ENCODE measurements at places on chromosomes 3 and 15.
A peak's percentile ranks its signal among the peaks of the same experiment; 100 is the strongest.

DNA sequence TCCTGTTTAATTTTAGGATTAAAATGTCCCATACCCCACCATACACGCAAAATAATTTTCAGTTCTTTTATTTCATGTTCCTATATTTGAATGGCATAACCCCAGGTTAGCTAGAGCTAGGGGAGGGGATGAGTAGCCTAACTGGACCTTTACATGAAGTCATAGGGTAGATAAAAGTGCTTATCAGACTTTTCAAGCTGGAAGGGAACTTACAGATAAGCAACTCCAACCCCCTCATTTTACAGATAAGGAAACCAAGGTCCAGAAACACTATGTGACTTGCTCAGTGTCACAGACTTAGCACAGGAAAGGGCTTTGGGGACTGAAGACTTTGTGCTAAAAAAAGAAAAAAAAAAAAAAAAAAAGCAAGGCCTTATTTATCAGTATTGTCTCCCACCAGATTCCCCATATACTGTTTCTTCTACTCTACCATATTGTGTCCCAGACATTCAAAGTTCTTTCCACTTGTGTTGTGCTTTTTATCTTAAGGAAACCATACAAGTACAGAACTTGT is 10.6 kb upstream of the TNIK start:
- DNase-seq = no peak

GRCh38 chr15:57686657-57687056 is 19.9 kb upstream of the POLR2M start:
- DNase-seq = no peak

- DNase-seq = no peak
These were observed 450.7 kb downstream of the NSUN3 start for GRCh38 chr3:94513600-94513999.

DNA sequence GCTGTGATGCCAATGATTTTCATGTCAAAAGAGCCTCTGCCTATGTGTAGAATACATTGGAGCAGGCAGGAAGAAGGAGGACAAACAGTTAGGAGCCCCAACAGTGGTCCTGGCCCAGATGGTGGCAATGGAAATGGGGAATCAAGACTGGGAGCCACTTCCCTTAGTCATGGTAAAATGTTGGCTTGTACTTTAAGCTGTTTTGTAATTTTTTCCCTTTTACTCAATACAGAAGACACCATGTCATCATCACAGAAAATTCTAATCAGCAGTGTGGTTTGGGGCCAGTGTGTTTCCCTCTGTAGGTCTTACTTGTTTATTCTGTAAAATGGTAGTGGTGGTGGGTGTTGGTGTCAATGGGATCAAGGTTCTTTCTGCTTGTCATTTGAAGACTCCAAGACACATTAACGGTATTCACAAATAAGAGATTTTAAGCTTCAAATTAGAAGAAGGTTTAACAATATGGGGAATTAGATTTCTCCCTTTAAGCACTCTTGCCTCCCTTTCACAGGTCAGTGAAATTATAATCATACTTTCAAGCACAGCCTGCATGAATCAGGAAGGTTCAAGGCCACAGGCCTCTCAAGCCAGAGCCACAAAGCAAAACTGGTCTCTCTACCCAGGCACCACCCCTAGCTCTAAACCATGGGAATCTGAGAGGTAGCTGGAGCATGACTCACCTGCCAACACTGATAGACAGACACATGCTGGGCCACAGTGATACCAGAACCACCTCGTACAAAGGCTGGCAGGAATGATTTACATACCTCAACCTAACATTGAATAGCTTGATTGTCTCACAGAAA is 24.9 kb downstream of the SIAH2 start:
- DNase-seq = no peak

DNA sequence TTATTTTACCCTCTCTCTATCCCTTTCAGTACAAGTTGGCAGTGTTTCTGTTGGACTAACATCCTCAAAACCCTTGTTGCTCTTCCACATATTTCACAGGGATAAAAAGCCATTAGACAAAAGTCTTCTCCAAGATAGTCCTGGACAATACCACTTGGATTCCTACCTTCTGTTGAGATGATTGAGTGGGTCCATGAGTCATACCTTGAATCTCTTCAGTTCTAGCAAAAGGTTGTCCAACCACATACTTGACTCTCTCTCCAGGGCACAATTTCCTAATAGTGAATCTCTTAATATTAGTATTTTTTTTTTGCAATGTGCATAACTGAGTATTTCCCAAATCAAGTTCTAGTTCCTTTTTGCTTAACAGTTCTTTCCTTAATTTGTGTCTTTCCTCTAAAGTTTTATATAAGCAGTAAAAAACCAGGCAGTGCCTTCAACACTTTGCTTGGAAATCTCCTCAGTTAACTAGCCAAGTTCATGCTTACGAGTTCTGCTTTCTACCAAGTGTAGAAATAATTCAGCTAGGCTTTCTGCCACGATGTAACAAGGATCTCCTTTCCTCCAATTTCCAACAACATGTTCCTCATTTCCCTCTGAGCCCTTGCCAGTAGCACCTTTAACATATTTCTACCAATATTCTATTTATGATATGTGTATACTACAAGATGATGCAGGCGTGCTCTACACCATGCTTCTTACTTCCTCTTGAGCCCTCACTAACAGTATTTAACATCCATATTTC is 68.3 kb upstream of the NEO1 start:
- DNase-seq = no peak

- no peak for DNase-seq
These were observed 8.5 kb downstream of the CSRNP1 start for GRCh38 chr3:39144748-39145380.

DNA sequence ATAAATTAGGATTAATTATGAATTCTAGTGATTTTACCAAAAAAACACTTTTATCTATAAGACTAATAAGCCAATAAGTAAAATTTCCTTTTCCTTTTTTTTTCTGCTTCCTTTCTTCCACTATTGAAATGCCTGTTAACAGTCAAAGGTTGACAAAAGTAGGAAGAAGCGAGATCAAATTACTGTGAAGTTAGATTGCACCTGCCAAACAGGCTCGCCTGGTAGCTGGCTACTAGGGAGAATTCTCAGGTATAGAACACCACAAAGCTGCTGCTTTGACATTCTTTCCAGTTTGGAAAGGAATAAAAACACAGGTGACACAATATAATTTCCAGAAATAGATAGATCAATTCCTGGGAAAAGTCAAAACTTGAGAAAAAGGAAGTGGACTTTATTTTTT is 749.0 kb downstream of the NSUN3 start:
- DNase-seq = no peak

DNA sequence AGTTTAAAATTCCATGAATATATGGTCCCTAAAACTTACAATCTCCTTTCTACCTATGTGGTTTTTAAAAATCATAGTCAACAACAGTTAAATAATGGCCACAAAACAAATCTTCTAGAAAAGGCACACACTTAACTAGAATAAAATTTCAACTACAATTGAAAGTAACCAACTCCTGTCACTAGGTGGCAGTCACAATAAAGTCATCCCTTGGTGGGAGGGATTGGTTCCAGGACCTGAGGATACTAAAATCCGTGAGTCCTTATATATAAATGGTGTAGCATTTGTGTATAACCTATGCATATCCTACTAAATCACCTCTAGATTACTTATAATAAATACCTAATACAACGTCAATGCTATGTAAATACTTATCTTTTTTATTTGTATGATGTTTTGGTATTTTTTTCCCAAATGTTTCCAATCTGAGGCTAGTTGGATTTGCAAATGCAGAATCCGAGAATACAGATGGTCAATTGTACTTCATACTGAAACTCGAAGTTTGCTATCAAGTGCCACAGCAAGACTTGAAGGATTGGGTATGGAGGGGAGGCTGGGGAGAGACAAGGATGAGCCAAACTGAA is 172.6 kb downstream of the FMN1 start:
- no peak for DNase-seq

DNA sequence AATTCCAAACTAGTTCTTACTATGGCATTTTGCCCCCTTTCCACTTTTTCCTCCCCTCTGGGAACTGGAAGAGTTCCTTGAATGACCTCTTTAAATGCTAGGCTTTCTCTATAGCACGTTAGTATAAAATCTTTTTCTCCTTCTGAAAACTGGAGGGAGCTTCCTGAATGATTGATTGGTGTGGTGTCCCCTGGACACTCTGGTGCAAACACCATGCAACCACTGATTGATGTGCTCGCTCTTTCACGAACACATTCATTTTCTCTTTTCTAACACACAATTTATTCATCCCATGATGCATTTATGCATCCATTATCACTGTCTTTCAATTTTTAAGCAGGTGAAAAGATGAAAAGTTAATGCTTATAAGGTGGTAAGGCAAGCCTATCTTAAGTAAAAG is 159.1 kb upstream of the NANOGP8 start:
- DNase-seq = peak; percentile 13

Data from retinal pigment epithelial cell (primary cell).